AML-193 (cell line): ENCODE measurements at places on chromosomes 3 and 15.

- no peak for DNase-seq
Measured at GRCh38 chr3:48034000-48034516, 17.8 kb upstream of the MAP4 start.

DNA sequence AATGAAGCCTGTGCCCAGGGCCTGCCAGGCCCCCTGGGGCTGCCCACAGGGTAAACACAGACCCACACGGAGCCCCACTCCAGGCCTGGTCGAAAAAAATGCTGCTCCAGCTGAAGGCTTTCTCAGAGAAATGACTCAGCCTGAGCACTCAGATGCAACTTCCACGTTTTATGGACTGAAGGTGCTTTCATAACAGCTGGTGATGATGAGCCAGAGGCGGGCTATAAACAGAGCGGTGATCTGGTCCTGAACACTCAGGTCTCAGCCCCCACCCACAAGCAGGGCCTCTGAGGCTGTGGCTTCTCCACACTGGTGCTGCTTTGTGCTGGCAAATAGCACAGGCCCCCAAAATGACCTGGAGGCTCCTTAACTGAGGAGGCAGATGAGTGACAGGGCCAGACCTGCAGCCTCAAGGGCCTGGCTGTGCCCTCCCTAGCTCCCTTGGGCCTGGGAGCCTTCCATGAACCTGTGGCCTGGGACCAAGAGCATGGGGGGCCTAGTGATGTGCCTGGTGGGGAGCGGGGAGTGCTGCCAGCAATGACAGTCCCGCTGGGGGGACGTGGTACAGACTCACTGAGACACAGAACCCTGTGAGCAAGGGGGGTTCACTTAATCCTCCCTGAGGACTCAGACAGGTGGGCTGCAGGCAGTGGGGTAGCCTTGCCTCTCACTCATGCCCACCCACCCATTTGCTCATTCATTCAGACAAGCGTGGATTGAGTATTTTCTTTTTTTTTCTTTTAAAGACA lies 23.0 kb upstream of the FURIN start:
- DNase-seq: peak; percentile 72

GRCh38 chr3:61882253-61882652 lies 320.9 kb downstream of the PTPRG start:
- DNase-seq: no peak

GRCh38 chr15:71701808-71702207 lies 108.5 kb upstream of the NR2E3 start:
- no peak for DNase-seq

GRCh38 chr3:53570709-53571108 lies 76.3 kb downstream of the CACNA1D start:
- no peak for DNase-seq

DNA sequence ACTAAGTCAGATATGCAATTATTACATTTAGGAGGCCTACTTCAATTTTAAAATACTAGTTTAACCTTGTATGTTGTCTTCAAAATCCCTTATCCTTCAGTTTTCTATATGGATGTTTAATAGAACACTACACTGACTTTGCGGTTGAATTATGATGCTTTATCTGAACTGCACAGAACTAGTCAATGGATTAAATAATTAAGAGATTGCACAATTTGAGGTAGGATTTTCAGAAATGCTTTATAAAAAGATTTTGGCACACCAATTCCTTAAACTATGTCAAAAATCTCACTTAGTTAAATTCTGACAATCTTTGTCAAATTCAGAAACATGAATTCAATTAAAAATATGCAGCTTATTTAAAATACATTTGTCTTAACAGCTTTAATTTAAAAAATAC lies 28.1 kb downstream of the ATOSA start:
- DNase-seq: no peak

GRCh38 chr15:45583731-45584639 lies 3.2 kb upstream of the BLOC1S6 start:
- DNase-seq: no peak

DNA sequence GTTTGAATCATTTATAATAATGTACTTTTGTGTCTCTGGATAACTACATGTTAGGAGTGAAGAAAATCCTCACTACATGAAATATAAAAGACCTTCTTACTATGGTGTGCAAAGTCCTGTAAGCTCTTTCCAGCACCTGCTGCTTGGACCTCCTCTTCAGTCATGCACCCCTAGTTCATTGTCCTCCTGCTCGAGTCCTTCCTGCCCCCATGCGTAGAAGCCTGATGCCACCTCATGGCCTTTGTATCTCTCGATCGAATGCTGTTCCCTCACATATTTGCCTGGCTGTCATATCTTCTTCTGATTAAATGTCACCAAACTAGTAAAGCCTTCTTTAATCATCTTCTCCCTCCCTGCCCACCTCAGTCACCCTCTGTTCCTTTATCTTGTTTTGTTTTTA lies 49.9 kb upstream of the SUCLG2 start:
- no peak for DNase-seq

- DNase-seq: peak; percentile 68
Measured at GRCh38 chr3:46372492-46373359, 2.0 kb downstream of the CCR5 start.

DNA sequence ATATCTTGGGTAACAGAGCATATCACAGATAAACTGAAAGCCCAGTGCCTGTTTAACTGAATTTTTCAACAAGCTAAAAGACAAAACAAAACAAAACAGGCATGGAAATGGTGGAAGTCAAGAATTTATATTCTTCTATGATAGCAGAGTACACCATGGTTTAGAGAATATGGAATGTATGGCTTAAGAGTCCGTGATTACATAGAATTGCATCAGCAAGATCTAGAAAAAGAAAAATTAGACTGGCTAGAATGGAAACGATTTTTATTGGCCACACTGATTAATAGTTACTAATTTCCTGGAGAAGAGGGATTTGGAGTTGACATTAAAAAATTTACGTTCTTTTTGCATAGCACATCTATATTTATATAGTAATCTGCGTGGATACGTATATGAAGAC lies 435.2 kb upstream of the DPPA4 start:
- no peak for DNase-seq

DNA sequence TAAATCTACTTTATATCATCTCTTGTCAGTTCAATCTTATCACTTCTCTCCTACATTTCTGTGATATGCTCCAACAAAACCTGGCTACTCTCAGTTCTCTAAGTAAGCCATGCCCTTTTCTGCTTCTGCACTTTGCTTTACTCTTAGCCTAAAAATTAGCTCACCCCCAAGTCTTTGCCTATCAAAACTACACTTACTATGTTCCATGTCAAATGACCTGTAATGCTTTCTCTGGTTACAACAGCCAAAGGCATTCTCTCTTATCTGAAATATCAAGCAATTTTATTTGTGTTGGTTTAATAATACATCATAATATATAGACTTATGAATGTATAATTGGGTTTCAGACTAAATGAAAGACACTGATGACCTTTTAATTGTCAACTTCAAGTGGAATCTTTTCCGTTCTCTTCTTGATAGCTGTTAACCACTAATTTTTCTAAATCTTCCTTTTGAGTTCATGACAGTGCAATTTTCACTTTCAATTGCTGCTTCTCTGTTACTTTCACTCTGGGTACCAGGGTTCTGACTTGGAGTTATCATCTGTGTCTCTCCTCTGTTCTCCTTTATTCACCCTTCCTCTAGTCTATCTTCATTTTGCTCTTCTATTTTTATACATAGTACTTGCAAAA lies 619.0 kb upstream of the GOLIM4 start:
- no peak for DNase-seq

- DNase-seq: no peak
Measured at GRCh38 chr15:63277893-63278456, 570 bp downstream of the APH1B start.

- peak; percentile 85 for DNase-seq
Measured at GRCh38 chr3:149224736-149225594, 3.3 kb upstream of the CP start.

- no peak for DNase-seq
Measured at GRCh38 chr15:66644869-66645268, 57.2 kb upstream of the SMAD6 start.

- DNase-seq: no peak
Measured at GRCh38 chr3:126028096-126028495, 55.8 kb downstream of the SLC41A3 start.

GRCh38 chr15:87955284-87955909 lies 301.1 kb downstream of the NTRK3 start:
- no peak for DNase-seq

DNA sequence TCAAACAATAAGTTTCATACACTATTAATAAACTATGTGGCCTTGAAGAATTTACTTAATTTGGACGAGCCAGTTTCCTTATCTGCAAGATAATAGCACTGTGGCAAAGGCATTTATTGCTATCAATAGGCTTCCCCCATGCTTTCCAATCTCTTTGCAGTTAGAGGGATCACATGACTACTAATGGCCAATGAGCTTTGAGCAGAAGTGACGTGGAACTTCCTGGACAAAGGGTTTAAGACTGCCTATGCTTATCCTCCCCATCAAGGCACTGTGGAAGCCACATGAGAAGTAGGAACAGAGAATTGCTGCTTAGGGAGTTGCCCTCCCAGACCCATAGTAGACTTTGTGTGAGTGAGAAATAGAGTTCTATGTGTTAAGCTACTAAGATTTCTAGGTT lies 16.7 kb upstream of the ZMAT3 start:
- DNase-seq: no peak

DNA sequence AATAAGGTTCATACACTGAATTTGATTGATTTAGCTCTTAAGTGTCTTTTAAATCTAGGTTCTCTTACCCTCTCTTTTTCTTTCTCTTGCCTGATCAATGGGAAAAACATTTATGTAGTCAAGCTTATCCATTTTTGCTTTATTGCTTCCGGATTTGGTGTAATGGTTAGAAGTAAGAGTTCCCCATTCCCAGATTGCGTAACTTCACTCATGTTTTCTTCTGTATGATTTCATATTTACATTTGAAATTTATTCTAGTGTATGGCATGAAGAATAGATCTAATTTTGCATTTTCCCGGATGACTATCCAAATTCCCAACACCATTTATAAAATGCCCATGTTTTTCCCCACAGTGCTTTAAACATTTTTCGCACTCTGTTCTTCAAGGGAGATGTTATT lies 27.9 kb upstream of the SV2B start:
- DNase-seq: peak; percentile 5

DNA sequence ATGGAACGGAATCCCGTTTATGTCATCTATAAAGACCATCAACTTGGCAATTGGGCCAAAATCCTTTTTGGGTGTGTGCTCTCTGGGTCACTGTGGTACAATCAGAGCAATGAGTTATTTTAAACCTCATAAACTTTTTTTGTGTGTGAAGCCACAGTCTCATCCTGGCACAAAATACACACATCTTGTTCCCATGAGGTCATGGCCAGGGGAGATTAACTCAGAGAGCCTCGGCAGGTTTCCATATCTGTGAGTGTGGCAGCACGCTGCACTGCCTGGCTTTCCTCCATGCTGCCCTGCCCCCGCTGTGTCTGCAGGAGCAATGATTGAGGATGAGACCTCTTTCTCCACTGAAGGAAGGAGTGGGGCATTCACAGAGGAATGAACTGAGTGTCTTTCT lies 54.0 kb upstream of the DLG1 start:
- no peak for DNase-seq

DNA sequence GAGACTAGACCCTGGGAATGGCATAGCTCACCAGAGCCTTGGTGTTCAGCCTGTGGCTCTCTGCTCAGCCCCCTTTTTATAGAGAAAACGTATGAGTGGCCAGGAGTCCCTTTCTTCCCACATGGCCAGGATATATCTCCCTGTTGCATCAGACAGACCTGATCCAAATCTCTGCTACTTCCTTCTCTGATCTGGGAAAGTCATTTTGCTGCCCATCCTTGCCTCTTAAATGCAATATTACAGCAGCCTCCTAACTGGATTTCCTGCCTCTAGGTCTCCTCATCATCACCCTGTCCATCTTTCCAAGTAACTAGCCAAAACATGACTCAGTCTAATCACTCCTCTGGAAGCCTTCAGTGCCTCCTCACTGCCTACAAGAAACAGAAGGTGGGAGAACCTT lies 42.9 kb downstream of the CTDSPL start:
- no peak for DNase-seq

- DNase-seq: peak; percentile 24
Measured at GRCh38 chr15:76939715-76940114, 8.2 kb downstream of the RCN2 start.

- no peak for DNase-seq
Measured at GRCh38 chr3:49717959-49718857, 1.3 kb downstream of the AMIGO3 start.

GRCh38 chr15:68315495-68316031 lies 38.0 kb downstream of the FEM1B start:
- no peak for DNase-seq

DNA sequence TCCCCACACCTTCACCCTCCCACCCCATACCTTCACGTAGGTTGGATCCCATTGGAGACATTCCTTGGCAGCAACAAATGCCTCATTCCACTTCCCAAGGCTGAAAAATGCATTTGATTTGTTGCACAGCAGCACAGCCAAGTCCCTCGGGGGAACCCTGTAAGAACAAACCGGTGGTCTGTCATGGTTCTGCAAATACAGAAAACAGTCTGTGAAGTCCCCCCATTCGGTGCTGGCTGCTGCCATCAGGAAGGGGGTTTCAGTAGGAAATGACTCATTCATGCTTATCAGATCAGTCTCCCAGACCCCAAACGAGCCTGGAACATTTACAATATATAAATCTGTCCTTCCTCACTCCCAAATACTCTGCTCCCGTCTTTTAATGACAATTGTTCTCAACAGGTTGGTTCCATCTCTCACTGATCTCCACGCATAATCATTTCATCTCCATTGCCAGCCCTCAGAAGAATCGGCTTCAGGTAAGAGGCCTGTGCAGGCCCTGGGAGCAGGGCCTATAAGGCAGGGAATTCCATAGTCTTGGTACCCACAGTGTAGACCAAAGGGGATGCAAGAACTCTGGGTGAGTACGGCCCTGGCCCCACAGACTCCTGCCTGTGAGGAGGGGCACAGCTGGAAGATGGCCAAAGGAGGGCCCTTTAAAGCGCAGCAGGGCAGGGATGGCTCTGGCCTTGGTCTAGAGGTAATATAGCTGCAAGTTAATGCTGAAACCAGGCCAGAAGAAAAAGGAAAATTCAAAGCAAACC lies 41.6 kb downstream of the TRANK1 start:
- no peak for DNase-seq

DNA sequence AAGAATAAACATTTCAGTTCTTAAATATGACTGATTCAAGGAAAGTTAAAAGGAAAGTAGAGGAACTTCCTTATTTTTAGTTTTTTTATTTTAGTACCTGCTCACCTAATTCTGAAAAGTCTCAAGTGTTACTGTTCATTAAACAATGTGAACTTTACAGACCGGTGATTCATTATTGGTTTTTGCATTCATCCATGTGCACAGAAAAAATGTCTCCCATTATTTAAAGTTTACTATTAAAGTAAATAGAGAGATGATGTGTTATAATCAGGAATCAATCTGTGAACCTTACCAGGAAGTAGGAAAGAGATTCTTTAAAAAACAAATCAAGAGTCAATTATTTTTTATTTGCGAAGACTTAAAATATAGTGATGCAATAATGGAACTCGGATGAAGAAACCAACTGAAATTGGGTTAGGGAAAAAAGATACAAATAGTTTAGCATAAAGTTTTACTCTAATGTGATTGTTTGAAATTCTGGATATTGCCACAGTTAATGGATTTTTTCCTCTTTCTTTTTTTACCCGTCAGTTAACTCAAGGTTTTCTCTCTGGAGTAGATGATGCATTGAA lies 119.4 kb upstream of the SAMMSON start:
- DNase-seq: no peak

- DNase-seq: no peak
Measured at GRCh38 chr15:63611177-63611576, 14.0 kb downstream of the FBXL22 start.
